ENCODE measurements at places on chromosomes 5 and 9.

- DNase-seq = no peak
These were observed 686.7 kb downstream of the ISL1 start for GRCh38 chr5:52069997-52070396.

DNA sequence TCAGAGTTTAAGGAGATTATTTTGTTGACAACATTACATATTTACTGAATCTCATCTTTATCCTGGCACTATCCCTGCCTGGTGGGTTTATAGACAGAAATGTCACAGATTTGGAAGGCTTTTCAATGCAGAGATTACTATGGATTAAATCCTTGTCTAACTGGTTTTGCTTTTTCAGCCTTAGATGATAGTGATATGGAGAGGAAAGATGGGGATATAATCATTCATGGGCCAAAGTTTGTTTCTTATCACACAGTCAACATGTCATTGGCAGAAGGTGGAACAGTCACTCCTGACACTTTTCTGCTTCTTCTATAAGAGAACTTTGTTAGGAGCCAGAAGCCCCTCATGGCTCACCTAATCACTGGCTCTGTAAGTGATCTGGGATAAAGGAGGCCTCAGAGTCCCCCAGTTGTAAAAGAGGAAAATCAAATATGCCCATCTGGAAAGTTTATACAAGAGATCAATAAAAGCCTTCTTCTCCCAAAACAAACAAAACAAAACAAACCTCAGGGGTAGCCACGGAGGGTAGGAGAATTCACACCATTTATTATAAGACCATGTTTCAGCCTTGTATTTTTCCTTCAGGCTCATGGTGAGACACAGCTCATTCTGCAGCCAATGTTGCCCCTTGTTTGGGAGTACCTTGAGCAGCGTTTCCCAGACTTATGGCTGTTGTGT, 101.2 kb downstream of the PCSK1 start:
- DNase-seq = no peak

- DNase-seq = no peak
These were observed 83.3 kb upstream of the RETREG1 start for GRCh38 chr5:16700081-16700480.

GRCh38 chr5:499233-500209, 24.7 kb downstream of the SLC9A3 start:
- DNase-seq = no peak

- DNase-seq = no peak
These were observed 65.8 kb upstream of the UNC5A start for GRCh38 chr5:176744584-176744965.

- no peak for DNase-seq
These were observed 173.4 kb upstream of the PANK3 start for GRCh38 chr5:168752416-168753190.

DNA sequence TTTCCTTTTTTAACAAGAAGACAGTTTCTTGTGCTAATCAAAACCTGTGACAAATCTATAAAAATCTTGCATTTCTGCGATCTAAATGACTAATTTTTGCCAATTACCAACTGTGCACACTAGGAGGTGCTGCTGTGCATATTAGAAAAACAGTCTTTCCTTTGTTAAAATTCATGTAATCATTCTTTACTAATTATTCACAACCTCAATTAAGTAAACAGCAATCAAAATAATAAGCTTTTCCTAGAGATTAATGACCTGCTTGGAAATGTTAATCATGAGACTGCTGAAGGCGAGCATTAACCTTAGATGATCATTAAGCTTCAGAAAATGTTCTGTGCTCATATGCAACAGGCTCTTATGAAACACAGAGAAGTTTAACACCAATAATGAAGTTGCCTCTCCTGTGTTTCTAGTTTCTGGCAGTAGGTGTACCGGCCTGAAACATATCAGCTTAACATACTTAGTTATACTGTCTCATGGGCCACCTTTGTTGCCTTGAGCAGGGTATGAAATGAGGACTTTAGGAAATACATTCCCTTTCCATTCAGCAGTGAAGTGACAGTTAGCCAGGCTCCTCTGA, 17.7 kb downstream of the RFESD start:
- peak; percentile 18 for DNase-seq

DNA sequence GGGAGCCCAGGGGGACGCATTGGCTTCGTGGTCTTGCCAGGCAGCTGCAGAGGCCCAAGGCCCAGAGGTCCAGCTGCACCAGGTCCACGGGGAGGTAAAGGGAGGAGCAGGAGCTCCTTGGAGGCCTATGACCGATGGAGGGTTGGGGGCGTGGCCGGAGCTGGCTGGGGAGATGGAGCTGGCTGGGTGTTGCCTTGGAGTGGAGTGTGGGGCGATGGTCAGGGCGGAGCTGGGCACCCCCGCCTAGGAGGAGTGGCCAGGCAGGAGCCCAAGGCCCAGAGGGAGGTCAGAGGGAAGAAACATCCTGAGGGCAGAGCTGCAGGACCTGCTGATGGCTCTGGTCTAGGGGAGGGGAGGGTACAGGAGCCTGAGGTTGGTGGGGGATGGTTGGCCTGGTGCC, 44.6 kb downstream of the KCNT1 start:
- no peak for DNase-seq
